ENCODE measurements at places on chromosomes 12 and 14. TPM values are rescaled to one million over a fixed set of nuclear protein-coding genes. Genes with fewer than 3 reads are reported as not detected.

DNA sequence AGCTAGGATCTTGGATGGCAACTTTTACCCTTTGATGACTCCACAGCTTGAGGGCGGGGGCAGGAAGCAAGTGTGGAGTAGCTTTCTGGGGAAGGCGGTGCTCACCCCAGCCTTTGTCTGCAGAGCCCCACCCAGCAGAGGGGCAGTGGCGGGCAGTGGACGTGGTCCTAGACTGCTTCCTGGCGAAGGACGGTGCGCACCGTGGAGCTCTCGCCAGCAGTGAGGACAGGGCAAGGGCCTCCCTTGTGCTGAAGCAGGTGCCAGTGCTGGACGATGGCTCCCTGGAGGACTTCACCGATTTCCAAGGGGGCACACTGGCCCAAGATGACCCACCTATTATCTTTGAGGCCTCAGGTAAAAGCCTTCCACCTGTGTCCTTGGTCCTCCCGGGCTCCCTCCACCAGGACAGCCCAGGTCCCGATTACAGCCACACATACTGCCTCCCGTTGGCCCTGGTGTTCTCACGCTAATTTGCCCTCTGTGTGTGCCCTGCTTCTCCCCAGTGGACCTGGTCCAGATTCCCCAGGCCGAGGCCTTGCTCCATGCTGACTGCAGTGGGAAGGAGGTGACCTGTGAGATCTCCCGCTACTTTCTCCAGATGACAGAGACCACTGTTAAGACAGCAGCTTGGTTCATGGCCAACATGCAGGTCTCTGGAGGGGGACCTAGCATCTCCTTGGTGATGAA, 1.2 kb downstream of the TAPBPL start:
- peak overlapping the region; percentile 99 for H3K4me3 ChIP-seq
- H3K27me3 ChIP-seq: no peaks in the 10 kb centered on the region
- peaks cover 58% of the 10 kb centered on the region for H3K4me1 ChIP-seq
- peaks cover 70% of the 10 kb centered on the region for H3K36me3 ChIP-seq

DNA sequence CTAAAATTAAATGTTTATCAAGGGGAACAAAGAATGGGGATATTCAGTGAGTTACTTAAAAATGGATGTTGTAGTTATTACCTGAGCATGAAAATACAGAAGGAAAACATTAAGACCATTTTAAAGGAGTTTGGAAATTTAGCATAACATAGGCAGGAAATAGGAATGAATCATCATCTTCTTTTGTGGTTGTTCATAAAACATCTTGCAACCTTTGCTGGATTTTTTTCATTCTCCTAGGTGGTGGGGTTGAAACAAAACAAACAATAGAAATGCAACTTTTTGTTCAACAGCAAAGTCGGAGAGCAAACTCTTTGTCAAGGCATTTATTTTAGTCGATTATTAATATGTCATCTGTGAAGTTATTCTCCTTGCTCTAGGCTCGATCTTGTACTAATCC, 275.1 kb downstream of the IPO8 start:
- no peak for DNase-seq
- no peaks in the 10 kb centered on the region for H3K27me3 ChIP-seq
- no peak overlapping the region for H3K4me3 ChIP-seq

DNA sequence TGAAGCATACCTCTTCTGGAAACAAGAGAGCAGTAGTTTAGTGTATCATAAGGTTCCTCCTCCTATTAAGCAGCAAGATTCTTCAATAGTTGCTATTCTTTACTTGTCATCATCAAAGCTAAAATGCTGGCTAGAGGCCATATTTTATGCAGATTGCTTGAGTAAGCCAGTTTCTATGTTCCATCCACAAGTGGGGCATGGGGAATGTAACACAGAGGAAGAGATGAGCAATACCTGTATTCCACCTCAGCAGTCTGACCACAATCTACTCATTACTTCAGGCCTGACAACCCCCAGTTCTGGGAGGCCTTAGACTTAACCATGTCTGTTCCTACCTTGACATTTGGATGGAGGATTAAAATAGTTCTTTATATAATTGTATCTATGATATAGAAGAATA, 423.6 kb downstream of the BTG1 start:
- peak; percentile 50 for DNase-seq
- no peak overlapping the region for H3K4me3 ChIP-seq
- peaks cover 2% of the 10 kb centered on the region for H3K27me3 ChIP-seq
- peaks cover 6% of the 10 kb centered on the region for H3K4me1 ChIP-seq

DNA sequence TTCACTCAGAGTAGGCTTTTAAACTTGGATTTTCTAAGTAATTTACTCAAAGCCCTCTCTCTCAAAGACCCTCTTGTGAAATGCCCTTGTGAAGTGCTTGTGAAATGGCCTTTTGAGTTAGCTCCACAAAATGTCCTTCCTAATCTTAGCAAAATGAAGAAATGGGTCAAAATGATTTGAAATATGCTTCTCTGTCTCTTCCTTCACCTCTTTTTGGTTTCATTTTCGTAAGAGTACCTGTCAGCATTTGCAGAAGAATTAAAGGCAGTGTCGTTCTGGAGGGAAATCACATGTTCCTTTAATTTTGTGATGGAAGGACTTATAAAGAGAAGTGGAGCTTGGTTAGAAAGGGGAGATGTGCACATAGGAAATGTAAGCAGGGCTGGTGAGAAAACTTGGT, 93.7 kb downstream of the HMGA2 start:
- no peaks in the 10 kb centered on the region for H3K4me1 ChIP-seq
- DNase-seq: no peak
- no peaks in the 10 kb centered on the region for H3K36me3 ChIP-seq
- no peak overlapping the region for H3K4me3 ChIP-seq
- no peak overlapping the region for H3K27ac ChIP-seq
- peaks cover 1% of the 10 kb centered on the region for H3K27me3 ChIP-seq

GRCh38 chr12:18551106-18551505, 186.7 kb downstream of the PLCZ1 start:
- no peak overlapping the region for H3K27ac ChIP-seq
- H3K36me3 ChIP-seq: no peaks in the 10 kb centered on the region
- no peaks in the 10 kb centered on the region for H3K27me3 ChIP-seq
- no peak overlapping the region for H3K4me3 ChIP-seq
- no peaks in the 10 kb centered on the region for H3K4me1 ChIP-seq
- no peak for DNase-seq

TAS2R9 gene
- total RNA-seq: not detected

NEK9 gene
- total RNA-seq: 51.8 TPM

GRCh38 chr14:38202444-38203191, 5.1 kb upstream of the SSTR1 start:
- H3K4me1 ChIP-seq: peaks cover 9% of the 10 kb centered on the region
- DNase-seq: no peak
- peaks cover 14% of the 10 kb centered on the region for H3K27me3 ChIP-seq
- H3K27ac ChIP-seq: no peak overlapping the region
- H3K4me3 ChIP-seq: no peak overlapping the region
